T-helper 9 cell (primary cell): ENCODE measurements at places on chromosomes 1 and 21.

- DNase-seq, result no peak
Observed at GRCh38 chr1:245079021-245079609, 75.7 kb upstream of the KIF26B start.

GRCh38 chr1:172960019-172960418, 90.7 kb downstream of the TNFSF18 start:
- no peak for DNase-seq

DNA sequence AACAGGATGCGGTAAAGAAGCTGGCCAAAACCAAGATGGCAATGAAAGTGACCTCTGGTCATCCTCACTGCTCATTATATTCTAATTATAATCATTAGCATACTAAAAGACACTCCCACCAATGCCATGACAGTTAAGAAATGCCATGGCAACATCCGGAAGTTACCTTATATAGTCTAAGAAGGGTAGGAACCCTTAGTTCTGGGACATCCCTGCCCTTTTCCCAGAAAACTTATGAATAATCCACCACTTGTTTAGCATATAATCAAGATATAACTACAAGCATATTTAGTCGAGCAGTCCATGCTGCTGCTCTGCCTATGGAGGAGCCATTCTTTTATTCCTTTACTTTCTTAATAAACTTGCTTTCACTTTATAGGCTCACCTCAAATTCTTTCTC, 79.8 kb downstream of the DDX20 start:
- no peak for DNase-seq

- DNase-seq, result no peak
Observed at GRCh38 chr1:61084491-61085031, 2.2 kb downstream of the NFIA start.

DNA sequence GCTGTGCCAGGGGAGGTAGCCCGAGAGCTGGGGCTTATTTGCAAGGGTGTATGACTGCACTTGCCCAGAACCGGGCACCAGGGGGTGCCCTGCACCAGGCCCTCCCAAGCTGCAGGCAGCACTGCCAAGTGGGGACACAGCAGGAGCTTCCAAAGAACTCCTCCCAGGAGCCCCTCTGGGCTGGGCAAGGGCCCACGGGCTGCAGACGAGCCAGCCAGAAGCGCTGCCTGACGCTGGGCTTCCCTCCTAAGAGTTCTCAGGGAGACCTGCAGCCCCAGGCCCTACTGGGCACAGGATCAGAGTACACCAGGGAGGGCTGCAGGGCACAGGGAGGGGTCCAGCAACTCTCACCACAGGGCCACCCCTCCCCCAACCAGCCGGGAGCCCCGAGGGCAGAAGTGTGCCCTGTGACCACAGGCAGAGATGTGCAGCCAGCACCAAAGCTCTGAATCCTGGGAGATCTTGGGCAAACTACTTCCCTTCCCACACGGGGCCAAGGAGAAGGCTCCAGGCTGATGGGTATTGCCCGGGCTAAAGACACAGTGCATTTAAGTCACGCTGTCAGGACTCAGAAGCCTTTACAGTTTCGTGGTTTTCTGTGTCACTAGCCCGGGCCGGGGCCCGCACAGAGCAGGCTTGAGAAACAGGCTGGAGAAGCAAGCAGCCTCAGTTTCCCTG, 63.4 kb downstream of the KCNAB2 start:
- DNase-seq, result no peak

DNA sequence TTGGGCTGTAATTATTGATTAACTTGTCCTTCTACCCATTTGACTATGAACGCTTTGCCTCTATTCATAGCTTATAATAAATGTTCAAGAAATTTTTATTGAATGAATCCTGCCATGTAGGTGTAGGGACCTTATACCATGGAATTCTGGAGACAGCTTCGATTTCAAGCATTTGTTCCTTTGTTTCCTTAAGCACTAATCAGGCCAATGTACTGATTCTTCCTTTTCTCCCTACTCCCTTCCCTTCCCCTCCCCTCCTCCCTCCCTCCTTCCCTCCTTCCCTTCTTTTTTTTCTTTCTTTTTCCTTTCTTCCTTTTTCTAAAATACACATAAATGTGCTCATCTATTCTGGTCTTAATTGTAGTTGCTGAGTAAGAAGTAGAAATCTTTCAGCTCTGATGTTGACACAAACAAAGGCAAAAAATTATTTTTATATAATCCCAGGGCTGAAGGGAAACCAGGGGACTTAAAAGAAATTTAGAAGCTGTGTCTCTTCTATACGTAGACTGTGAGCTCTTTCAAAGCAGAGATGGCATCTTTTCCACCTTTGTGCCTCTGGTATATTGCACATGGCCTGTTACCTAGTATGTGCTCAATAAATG, 24.9 kb upstream of the DNM3 start:
- DNase-seq, result no peak

- DNase-seq, result no peak
Observed at GRCh38 chr21:41432562-41433460, 6.8 kb downstream of the MX1 start.

DNA sequence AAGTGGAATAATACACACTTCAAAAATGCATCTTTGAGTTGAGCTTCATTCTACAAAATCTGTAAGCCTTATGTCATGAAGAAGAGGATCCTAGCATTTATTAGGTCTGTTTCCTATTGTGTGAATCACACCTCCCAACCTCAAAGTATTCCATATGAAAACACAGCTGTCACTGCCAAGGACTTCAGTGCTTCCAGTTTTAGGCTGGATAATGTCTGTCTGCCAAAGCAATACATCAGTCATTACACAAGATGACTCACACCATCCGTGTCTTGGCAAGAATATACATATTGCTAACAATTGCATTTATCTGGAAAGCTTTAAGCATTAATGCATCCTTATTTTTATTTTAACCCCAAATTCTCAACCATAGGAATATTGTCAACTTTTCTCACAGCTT, 125.7 kb upstream of the TMPRSS15 start:
- no peak for DNase-seq

DNA sequence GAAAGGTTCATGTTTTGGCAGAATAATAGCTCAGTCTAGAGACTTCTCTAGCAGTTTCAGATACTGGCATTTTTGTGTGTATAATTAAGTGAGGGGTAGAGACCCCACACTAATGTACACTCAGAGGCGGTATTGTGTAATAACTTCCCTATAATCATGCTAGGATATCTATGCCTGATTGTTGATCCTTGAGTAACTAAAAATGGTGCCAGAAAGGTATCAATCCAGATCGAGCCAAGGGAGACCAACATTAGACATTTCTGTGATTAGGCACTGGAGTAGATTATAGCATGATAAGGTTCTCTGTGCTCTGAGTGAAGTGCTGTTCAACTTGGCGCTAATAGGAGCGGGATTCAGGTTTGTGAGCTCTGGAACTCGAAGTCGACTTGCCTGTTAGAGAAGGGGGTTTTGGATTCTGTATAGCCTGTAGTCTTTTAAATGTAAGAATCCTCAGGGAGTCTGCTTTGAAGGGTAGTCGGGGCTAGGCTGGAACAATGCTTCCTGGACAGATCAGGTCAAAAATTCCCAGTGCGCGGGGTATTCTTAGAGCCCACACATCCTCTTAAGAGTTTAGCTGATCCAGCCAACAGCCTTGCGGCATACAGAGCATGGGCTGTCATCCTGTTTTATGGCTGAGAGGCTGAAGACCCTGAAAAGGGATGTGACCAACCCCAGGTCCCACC, 24.2 kb downstream of the MAN1C1 start:
- DNase-seq, result no peak

DNA sequence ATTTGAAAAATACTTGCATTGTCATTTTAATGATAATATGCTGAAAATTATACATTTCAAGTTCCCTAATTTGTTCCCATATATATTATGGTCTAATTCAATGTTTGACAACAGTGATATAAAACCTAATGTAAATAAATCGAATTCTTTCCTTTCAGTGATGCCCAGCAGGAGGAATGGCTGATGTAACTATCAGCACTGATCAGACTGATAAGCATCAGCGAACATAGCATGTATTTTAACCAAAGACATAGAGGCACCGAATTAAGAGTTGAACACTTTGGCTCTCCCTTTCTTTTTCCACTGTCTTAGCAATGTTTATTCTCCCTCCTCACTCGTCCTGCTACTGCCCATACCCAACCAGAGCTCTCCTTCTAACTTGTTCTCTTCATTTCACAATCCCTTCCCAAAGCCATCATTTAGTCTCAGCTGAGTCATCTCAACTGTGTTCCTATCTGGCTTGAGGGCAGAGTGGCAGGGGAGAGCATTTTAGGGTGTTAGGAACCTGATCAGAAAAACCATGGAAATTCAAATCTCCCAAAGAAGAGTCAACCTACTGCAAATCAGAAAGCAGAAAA, 58.8 kb upstream of the C1orf115 start:
- DNase-seq, result no peak

DNA sequence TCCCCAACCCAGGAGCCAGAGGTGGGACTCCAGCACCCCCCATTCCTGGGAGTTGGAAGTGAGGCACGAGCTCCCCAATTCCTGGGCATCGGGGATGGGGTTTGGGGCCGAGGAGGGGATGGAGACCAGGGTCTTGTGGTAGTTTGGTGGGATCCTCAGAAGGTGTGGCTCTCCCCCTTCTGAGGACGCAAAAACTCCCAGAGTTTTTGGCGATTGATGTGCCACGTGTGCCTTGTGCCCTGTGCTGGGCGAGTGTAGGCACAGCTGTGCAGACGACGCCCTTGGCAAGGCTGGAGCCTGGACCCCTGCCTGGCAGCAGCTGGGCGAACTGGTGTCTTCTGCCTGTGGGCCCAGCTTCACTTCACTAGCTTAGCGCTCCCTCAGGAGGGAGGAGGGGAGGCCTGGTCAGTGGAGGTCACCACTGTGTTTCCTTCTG, 2.6 kb downstream of the GUK1 start:
- DNase-seq, result no peak

DNA sequence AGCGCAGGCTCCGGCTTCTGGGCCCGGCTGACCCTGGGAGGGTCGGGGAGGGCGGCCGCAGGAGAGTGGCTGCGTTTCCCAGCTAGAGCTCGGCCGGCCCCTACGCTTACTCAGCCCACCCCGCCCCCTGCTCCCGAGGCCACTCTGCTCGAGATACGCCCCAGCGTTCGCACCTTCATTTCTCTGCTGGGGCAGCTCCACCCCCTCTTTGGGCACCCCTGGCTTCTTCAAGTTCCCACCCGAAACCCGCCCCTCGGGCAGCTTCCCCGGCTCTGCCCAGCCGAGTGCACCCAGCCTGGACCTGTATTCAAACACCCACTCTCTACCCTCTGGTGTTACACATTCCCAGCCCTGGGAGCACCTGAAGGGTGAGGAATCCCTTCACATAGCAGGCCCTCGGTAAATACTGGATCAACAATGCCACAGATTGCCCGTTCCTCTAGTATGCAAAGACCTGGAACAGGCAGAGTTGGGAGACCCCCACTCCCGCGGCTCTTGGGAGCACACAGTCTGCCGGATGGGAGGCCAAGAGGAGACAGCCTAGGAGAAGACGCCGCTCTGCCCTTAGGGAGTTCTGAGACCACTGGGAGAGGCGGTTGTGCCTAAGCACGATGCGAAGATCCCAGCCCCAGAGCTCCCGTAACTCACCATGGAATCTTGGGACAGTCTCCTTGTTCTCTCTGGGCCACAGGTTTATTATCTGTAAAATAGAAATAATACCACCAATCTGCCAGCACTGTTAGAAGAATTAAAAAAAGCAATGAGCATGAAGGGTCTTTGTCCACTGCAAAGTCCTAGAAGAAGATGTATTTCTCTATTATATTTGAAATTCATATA, 566 bp upstream of the PAQR7 start:
- DNase-seq, result no peak

- DNase-seq, result no peak
Observed at GRCh38 chr1:2431103-2431502, 18.7 kb upstream of the PEX10 start.

DNA sequence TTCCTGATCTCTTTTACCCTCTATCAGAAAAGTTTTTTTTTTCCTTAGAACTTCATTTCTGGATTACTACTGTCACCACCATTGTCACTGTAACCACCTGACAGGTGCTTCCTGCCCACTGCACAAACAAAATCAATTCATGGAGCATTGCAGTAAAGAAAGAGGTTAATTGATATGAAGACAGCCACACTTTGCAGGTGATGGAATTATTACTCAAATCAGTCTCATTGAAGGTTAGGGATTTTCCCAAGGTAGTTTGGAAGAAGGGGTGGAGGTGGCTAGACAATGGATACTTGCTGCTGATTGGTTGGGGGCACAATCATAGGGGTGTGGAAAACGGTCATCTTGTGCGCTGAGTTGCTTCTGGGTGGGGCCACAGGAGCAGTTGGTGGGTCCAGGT, 230.8 kb upstream of the CACYBP start:
- DNase-seq, result no peak

- DNase-seq, result no peak
Observed at GRCh38 chr1:105730701-105731100, 1325.8 kb upstream of the PRMT6 start.

DNA sequence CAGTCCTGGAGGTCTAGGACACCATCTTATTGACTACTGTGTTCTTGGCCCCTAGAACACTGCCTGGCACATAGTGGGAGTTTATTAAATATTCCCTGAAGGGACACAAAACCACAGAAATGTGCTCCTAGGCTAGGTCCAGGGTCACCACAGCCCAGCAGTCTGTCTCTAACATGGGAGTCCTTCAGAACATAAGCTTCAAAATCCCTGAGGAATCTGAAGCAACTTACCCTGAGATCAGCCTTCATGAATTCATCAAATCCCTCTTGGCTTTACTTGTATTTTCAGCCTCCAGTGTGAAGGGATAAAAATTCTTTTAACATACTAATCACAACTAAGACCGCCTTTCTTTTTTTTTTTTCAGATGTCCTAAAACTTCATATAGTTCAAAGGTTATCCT, 32.7 kb upstream of the BCAR3 start:
- no peak for DNase-seq

- no peak for DNase-seq
Observed at GRCh38 chr1:42153624-42154023, 414 bp downstream of the GUCA2B start.

DNA sequence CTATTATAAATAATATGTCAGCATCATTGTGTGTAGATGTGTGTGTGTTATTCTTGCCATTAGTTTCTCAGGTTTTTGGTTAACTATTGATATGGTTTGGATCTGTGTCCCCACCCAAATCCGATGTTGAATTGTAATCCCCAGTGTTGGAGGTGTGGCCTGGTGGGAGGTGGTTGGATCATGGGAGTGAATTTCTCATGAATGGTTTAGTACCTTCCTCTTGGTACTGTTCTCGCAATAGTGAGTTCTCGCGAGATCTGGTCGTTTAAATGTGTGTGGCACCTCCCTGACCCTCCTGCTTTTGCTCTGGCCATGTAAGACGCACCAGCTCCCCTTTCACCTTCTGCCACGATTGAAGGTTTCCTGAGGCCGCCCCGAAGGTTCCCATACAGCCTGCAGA, 9.6 kb upstream of the POFUT2 start:
- no peak for DNase-seq

DNA sequence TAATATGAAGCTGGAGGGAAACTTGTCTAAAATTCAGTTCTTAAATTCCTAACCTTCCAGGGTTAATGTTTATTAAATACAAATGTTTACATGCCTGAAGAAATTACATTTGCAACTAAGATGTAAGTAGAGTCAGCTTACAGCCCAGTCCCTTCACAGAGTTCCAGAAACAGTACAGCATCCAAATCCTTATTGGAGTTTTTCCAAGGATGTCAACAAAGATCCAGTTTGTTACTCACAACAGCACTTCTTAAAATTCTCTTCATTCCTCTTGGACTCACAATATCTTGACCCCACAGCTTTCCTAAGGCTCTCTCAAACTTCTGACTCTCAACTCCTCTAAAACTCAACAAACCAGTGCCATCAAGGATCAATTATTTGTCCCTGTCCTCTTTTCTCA, 50.1 kb upstream of the RWDD3 start:
- no peak for DNase-seq
